ENCODE measurements at places on chromosomes 4 and X.

- DNase-seq: no peak
Measured at GRCh38 chr4:5366421-5366820, 315.1 kb downstream of the STK32B start.

DNA sequence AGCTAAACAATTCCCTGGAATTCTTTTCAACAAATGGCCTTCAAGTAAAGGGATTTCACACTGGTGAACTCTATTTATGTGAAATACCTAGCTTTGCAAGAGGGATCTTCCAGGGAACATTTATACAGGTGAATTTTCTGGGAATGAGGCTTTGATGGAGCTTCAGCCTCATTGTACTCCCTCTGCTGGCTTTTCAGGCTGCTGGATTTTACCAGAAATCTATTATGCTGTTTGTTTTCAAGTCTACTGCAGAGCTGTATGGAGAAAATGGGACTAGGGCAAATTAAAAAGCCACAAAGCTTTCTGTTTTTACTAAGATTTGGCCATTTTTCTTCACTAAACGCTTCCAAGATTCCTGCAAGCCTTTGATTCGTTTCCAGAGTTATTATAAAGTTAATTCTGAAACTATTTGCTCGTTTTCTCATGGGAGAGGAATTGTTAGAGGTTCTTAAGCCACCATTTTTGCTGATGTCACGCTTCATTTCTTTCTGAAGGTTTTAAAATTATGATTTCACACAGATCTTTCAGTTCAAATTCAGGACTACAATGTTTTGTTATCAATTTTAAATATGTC, 31.6 kb downstream of the KDM6A start:
- no peak for DNase-seq

- no peak for DNase-seq
Measured at GRCh38 chr4:28269426-28269825, 1408.8 kb downstream of the STIM2 start.

GRCh38 chrX:15814771-15815365, 24.6 kb downstream of the ZRSR2 start:
- no peak for DNase-seq

- DNase-seq: no peak
Measured at GRCh38 chr4:38618505-38618904, 45.5 kb upstream of the KLF3 start.

DNA sequence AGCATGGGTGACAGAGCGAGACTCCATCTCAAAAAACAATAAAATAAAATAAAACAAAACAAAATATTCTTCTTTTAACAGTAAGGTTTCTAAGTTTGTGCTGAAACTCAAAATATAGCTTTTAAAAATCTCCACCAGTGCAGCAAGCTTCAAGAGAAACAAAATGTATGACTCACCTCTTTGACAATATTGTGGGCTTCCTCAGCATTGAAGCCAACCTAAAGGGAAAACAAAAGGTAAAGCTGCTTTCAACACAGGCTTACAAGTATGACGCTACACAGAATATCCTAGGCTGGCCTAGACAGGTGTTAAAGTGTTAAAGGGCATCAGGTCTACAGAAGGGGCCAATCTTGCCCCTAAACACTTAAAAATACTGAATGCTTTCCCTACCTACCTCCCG, 1.2 kb downstream of the DYNLT3 start:
- DNase-seq: no peak

GRCh38 chrX:152927858-152928760, 30.2 kb downstream of the ZNF185 start:
- DNase-seq: no peak

DNA sequence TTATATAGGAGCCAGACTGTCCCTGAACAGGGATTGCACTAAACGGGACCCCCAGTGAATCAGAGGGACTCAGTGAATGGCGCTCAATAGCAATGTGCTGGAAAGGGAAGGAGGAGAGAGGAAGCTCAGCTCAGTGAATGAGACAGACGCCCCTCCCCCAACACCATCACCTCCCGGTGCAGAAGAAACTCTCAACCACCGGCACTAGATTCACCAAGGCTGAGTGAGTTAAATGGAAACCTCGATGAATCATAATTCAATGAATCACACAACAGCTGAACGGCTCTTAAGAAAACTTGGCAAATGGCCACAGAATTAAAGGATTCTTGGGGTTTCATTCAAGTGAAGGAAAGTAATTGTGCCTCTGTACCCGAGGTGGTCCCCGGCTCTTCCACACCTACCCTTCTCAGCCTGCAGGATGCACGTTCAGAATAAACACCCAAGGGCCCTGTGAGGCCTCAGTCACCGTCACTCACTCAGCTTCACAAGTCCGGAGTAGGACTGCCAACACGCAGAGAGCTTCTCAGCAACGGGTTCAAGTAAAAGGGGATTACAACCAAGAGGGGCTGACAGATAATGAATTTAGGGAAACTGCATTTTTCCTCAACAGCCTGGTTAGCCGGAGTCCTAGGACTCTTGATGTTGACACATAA, 29.3 kb downstream of the CRMP1 start:
- no peak for DNase-seq

- DNase-seq: no peak
Measured at GRCh38 chr4:16537926-16538325, 311.7 kb upstream of the TAPT1 start.

DNA sequence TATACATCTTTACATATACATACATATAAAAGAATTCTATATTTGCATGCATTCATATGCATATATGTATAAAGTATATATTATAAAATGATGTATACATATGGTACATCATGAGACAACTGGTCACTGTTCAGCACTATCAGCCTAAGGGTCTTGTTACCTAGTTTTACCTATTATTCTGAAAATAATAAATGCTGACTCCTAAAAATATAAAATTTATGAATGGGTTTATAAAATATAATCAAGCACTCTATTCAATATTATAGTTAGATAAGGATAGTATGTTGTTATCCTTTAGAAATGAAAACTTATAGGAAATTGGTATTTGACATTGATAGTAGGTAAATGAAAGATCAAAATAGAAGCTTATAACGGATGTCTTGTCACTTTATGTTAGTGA, 324.2 kb downstream of the GBA3 start:
- no peak for DNase-seq

DNA sequence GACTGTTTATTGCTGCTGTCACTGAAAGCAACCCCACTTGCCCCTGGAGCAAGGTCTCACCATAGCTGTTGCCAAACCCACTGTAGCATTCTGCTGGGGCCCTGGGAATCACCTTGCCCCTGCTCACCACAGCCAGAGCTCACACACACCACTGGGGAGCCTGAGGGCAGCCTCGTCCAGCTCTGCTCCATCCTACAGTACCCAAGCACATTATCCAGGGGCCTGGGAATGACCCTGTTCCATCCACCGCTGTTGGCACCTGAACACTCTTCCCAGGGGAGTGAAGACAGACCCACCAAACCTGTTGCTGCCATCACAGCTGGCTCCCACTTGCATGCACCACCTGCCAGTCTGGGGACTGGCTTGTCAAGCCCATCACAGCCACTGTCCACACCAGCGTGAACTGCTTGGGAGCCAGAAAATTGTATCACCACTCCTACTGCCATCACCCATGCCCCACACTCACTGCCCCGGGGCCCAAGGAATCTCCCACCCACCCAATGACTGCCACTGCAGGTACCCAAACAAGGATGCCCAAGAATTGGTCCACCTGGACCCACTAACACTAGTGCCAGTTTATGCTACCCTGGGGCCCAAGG, 811.3 kb downstream of the KLHL13 start:
- DNase-seq: no peak

- DNase-seq: no peak
Measured at GRCh38 chrX:40083120-40083978, 14.4 kb downstream of the BCOR start.

GRCh38 chrX:11105080-11105479, 6.1 kb upstream of the HCCS start:
- no peak for DNase-seq

DNA sequence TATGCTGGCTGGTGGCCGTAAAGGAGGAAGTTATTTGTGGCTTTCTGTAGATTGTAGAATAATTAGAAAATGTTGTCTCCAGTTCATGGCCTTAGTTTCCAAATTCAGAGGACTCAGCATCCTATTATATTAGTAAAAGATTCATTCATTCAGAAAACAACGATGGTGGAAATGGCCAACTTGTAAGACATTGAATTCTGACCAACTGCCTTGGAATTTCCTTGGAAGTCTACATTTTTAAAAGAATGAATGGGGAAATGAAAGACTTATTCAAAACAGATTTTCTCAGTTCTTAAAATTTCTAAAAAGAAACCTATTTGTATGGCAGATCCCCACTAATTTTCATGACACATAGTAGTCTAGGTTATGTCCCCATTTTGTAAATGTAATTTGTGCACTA, 561.5 kb downstream of the ANKRD50 start:
- DNase-seq: no peak

DNA sequence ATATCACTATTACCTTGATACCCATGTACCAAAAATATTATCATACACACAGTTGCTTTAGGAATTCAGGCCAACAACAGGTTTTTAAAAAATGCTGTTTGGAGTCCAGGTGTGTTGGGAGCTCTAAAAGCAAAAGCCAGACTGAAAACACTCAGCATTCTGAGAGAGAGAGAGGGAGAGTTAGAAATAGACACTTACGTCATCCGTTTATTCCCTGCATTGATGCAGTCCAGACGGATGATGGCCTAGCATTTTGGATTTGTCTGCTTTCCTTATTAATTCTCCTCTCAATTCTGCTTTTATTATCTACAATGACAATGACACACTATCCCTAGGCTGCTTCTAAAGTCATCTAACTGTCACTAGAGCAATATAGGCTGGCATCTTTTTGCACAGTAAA, 358.3 kb upstream of the BOD1L1 start:
- DNase-seq: no peak

DNA sequence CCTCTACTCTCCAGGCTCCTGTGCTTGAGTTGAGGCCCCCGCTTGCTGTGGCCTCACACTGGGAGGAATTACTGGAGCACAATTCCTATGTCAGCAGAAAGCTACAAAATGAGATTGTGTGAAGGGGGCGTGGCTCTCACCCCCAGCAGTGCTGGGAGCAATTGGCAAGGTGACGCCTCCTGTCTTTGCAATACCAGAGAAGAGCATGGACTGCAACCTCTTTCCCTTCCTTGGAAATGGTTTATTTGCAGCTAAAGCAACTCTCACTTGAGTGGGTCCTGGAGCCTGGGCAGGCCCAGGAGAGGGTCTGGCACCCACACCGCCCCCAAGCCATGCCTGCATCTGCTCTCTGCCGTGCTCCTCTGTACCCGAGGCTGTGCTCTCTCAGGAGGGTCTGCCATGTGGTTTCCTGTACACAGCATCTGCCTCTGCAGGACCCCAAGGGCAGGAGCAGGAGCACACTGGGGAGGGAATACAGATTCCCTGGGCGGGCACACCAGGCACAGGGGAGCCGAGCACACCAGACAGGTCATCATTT, 32.9 kb upstream of the HGFAC start:
- no peak for DNase-seq

DNA sequence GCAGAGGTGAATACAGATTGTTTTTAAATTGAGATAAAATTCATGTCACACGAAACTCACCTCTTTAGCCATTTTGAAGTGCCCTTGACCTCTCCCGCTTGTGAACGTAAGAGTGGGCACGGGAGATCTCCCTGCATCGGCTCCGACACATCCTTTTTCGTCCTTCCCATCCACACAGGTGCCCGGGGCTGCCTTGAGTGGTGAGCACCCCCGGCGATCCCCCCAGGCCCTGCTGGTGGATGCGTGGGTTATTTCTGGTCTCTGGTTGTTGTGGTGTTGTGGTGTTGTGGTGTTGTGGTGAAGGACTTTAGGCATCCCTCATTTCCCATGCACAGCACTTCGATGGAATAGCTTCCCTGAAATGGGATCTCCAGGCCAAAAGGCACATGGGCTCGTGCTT, 46.1 kb downstream of the PSAPL1 start:
- peak; percentile 14 for DNase-seq

Data from liver (tissue), 10 donors.